ENCODE measurements at places on chromosomes 11 and 22.

DNA sequence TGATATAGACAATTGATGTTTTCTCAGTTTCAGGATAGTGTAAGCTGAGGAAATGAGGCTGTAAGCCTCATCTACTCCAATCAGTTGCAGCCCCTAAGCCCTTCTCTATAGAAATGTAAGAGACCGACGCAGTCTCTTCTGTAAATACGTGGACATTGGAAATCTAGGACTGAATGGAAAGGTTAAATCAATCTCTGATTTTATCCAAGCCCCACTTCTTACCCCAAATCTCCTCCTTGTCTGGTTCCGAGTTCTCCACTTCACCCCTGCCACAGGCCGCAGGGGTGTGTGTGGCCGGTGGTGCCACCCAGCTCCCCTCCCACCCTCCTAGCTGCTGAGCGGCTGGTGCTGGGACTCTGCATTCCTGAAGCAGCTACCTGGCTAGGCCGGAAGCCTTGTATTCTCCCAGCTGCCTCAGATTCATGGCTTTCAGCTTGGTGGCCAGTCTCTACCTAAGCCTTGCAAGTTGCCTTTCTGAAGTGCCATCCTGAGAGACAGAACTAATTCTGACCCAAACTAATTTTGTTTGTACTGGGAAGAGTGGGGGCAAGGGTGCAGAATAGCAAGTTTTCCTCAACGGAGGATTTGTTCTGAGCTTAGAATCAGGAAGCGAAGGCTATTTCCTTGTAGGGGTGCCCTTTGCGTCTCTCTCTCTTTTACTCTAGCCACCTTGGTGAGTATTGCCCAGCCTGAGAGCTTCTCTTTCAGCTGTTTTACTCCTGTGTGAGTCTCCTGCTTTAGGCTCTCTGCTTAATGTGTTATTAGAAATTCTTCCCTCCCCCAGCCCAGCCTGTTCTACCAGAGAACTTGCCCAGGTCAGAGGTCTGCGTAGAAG lies 749 bp downstream of the VWA5A start:
- DNase-seq = no peak
- peaks cover 14% of the 10 kb centered on the region for H3K27me3 ChIP-seq
- H3K4me1 ChIP-seq = no peaks in the 10 kb centered on the region
- peak overlapping the region; percentile 49 for H3K4me3 ChIP-seq
- H3K36me3 ChIP-seq = no peaks in the 10 kb centered on the region

- no peak overlapping the region for H3K4me3 ChIP-seq
- H3K4me1 ChIP-seq = no peaks in the 10 kb centered on the region
- H3K36me3 ChIP-seq = no peaks in the 10 kb centered on the region
- no peak overlapping the region for H3K27ac ChIP-seq
Observed at GRCh38 chr11:15730263-15730994, 615.7 kb downstream of the INSC start.

DNA sequence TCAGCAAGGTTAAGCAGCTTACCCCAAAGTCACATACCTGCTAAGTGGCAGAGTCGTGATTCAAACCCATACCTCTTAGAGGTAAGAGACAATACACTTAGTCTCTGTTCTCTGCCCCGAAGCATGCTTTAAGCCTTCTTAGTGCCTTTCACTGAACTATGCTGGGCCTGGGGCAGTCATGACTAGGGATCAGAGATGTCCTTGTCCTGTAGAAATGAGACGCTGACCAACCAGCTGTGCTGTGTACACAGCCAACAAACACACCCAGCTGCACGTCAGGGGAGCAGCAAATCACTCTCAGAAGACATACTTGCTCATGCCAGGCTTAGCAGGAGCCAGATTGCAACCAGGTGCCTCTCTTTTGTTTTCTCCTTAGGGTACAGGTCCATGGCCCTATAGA lies 255.7 kb downstream of the BUD13 start:
- H3K36me3 ChIP-seq = no peaks in the 10 kb centered on the region
- H3K4me3 ChIP-seq = no peak overlapping the region
- DNase-seq = no peak
- no peak overlapping the region for H3K27ac ChIP-seq
- no peaks in the 10 kb centered on the region for H3K4me1 ChIP-seq
- H3K27me3 ChIP-seq = peaks cover 36% of the 10 kb centered on the region

- H3K4me1 ChIP-seq = no peaks in the 10 kb centered on the region
- no peaks in the 10 kb centered on the region for H3K36me3 ChIP-seq
- no peaks in the 10 kb centered on the region for H3K27me3 ChIP-seq
Observed at GRCh38 chr11:69194396-69194795, 38.7 kb downstream of the SMIM38 start.

GRCh38 chr11:21411104-21411503 lies 741.7 kb downstream of the NELL1 start:
- DNase-seq = no peak
- no peaks in the 10 kb centered on the region for H3K27me3 ChIP-seq
- no peak overlapping the region for H3K27ac ChIP-seq

DNA sequence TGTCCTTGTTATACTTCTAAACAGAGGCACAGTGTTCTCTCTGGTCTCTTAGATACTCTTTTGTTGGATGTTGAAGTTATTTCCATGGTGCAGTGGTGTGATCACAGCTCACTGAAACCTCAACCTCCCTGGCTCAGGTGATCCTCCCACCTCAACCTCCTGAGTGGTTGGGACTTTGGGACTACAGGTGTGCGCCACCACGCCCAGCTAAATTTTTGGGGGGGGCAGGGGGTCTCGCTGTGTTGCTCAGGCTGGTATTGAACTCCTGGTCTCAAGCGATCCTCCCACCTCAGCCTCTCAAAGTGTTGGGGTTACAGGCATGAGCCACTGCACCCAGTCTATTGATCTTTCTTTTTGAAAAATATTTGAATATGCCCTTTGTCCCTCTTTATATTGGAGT lies 14.9 kb downstream of the ZNF74 start:
- no peaks in the 10 kb centered on the region for H3K27me3 ChIP-seq
- H3K4me3 ChIP-seq = no peak overlapping the region
- peaks cover 4% of the 10 kb centered on the region for H3K4me1 ChIP-seq
- H3K36me3 ChIP-seq = no peaks in the 10 kb centered on the region
- no peak for DNase-seq

DNA sequence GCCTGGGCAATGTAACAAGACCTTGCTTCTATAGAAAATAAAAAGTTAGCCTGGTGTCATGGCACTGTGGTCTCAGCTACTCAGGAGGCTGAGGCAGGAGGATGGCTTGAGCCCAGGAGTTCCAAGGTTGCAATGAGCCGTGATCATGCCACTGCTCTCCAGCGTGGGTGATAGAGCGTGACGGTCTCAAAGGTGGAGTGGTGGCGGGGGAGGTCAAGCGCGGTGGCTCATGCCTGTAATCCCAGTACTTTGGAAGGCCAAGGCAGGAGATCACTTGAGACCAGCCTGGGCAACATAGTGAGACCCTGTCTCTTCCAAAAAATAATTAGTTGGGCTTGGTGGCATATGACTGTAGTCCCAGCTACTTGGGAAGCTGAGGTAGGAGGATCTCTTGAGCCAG lies 16.7 kb upstream of the PISD start:
- H3K4me3 ChIP-seq = no peak overlapping the region
- no peak overlapping the region for H3K27ac ChIP-seq
- peaks cover 30% of the 10 kb centered on the region for H3K4me1 ChIP-seq
- no peaks in the 10 kb centered on the region for H3K36me3 ChIP-seq

DNA sequence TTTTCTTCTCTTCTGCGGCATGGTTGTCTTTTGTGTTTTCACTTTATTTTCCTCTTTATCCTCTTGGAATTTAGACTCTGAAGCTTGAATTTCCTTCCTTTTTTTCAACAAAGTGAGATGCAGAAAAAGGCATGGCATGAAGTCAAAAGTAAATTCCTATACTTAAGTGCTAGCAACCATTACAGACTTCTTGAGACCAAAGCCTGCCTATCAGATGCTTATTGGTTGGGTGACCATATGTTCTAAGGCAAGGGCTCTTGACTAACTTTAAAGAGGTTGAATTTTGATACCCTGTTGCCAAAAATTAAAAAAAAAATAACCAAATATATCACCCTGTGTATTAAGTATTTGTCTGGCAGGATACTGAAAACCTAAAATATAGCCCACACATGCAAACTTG lies 237.4 kb downstream of the TMEM135 start:
- no peaks in the 10 kb centered on the region for H3K27me3 ChIP-seq
- H3K4me1 ChIP-seq = no peaks in the 10 kb centered on the region
- DNase-seq = no peak
- no peak overlapping the region for H3K4me3 ChIP-seq

- H3K4me3 ChIP-seq = no peak overlapping the region
- no peak overlapping the region for H3K27ac ChIP-seq
- peaks cover 5% of the 10 kb centered on the region for H3K36me3 ChIP-seq
- H3K4me1 ChIP-seq = no peaks in the 10 kb centered on the region
Observed at GRCh38 chr11:78094250-78094649, 14.6 kb upstream of the NDUFC2 start.

DNA sequence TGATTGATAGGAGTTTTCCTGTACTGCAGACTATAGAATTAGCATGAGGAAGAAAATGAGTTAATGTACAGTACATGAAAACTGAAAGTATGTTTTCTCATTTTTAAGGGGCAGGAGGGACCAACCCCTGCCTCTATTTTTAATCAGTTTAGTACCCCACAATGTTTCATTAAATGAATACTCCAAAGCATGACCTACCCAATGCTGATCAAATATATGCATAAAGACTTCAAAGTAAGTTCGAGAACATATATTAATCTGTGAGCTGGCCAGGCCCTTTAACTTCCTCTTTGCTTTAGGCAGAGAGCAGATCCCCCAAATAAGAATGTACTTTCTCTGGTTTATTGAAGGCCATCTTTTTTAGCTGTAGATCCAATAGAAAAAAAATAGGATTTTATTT lies 161.0 kb downstream of the FCHSD2 start:
- H3K4me1 ChIP-seq = no peaks in the 10 kb centered on the region
- H3K36me3 ChIP-seq = no peaks in the 10 kb centered on the region
- no peak overlapping the region for H3K4me3 ChIP-seq
- no peaks in the 10 kb centered on the region for H3K27me3 ChIP-seq
- DNase-seq = no peak

- H3K36me3 ChIP-seq = no peaks in the 10 kb centered on the region
- H3K27me3 ChIP-seq = no peaks in the 10 kb centered on the region
- DNase-seq = no peak
- H3K4me1 ChIP-seq = peaks cover 7% of the 10 kb centered on the region
- H3K27ac ChIP-seq = peak overlapping the region; percentile 81
- H3K4me3 ChIP-seq = peak overlapping the region; percentile 55
Observed at GRCh38 chr22:18970176-18970947, 34.3 kb upstream of the PRODH start.

- H3K4me1 ChIP-seq = no peaks in the 10 kb centered on the region
- no peak for DNase-seq
- H3K36me3 ChIP-seq = no peaks in the 10 kb centered on the region
Observed at GRCh38 chr11:105168457-105168856, 28.9 kb upstream of the CARD18 start.

DNA sequence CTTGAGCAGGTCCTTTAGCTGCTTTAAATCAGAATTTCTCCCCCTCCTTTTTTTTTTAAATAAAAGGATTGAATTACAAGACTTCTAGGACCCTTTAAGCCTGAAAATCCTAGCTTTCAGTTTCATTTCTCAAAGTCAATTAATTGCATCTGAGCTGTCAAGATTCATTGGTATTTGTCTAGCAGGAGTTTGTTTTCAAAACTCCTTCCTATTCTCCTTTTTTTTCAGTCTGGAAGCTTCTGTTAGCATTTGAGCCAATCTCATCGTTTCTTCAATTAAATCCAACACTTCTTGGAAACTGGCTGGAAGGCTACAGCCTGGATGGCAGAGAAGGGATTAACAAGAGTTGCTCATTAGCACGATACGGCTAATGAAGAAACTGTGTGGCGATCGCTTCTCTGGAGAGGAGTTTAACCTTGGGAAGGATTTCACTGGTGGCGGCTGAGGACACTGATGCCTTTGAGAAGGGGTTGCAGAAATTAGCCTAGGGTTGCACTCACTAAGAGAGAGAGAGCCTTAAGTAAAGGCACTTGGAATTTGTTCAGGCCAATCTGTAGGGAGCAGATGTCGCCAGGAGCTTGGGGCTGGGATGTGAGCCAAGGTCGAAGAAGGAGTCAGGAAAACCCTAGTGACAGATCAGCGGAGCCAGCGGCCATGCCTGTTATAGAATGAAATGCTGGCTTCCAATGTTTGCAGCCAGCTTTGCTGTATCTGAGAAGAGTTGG lies 43.8 kb upstream of the API5 start:
- H3K4me3 ChIP-seq = no peak overlapping the region
- DNase-seq = no peak
- H3K27me3 ChIP-seq = no peaks in the 10 kb centered on the region
- no peaks in the 10 kb centered on the region for H3K36me3 ChIP-seq
- H3K27ac ChIP-seq = no peak overlapping the region

Measured in HCT116 (cell line).